Activated naive CD4-positive, alpha-beta T cell treated with Interleukin-2 at 50 U/mL for 16 hours (primary cell): ENCODE measurements at places on chromosomes 3 and 15.

DNA sequence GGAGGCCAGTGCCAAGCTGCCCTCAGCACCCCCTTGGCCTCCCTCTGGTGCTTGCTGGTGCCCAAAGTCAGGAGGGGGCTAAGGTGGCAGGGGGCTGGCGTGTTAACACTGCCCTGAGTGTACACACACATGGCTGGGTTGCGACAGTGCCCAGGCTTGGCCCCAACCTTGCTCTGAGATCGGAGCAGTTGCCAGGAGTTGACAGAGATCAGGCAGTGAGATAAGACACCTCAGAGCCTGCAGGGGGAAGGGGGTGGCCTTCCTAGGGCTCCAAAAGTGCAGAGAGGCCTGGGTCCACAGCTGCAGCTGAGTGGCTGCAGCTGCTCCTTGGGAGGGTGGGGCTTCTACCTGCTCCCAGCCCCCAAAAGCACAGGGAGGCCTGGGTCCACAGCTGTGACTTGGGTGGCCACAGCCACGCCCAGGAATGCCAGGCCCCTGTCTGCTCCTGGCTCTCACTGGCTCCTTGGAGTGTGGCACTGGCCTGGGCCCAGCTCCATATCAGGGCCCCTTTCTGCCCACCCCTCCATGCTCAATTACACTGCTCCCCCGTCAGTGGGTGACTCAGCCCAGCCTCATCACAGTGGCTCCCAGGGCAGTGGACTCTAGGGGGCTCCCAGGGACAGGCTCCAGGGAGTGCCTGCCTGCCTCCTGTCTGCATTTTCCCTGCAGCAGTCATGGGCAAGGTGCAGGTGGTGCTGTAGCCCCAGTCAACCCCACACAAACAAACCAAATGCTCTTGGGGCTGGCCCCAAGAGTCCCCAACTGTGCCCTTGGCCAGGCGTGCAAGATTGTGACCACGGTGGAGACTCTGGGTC, 56.4 kb upstream of the C15orf39 start:
- DNase-seq, result no peak

GRCh38 chr3:149588909-149589308, 68.9 kb downstream of the WWTR1 start:
- DNase-seq, result no peak

DNA sequence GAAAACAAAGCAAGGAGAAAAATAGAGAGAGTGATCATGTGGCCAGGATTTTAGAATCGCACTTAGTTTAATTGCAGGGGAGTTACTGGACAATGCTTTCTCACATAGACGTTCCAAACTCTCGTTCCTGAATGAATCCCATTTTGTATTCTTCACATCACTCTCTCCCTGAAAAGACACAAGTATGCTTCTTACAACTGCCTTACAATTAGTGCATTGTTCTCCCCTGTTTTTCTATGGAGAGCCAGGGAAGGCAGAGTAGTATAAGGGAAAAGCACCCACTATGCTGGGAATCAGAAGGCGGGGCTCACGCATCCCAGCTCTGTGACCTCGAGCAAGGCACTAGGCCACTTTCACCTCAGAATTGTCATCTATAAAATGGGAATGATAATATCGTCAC, 14.4 kb downstream of the TMOD2 start:
- DNase-seq, result no peak

GRCh38 chr3:122415762-122416654, at the start of gene WDR5B:
TSS of gene WDR5B (minus strand) at chr3:122416062. CDS start at chr3:122415528, 534 bp downstream.
- DNase-seq, result peak; percentile 97

- no peak for DNase-seq
These were observed 50.5 kb upstream of the MINAR1 start for GRCh38 chr15:79381593-79381992.

DNA sequence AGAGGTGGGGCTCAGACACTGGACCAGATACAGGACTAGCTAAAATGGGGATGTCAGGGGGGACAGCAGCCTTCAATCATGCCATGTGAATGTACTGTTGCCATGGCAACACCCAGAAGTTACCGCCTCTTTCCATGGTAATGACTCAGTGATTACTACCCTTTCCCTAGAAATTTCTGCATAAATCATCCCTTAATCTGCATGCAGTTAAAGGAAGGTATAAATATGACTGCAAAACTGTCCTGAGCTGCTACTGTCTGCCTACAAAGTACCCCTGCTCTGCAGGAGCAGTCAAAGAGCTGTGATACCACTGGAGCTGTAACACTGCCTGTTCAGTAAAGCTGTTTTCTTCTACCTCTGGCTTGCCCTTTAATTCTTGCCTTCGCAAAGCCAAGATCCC, 168.2 kb downstream of the PEAK1 start:
- DNase-seq, result no peak
